ENCODE measurements at places on chromosomes 7 and 10. TPM values are rescaled to one million over a fixed set of nuclear protein-coding genes. Genes with fewer than 3 reads are reported as not detected.

- H3K27ac ChIP-seq, result no peak overlapping the region
- H3K4me3 ChIP-seq, result no peak overlapping the region
- no peak for DNase-seq
- no peaks in the 10 kb centered on the region for H3K27me3 ChIP-seq
- H3K36me3 ChIP-seq, result no peaks in the 10 kb centered on the region
- no peaks in the 10 kb centered on the region for H3K4me1 ChIP-seq
These were observed 48.1 kb upstream of the GLCCI1 start for GRCh38 chr7:7920481-7920880.

GRCh38 chr7:3037259-3037658 lies 6.4 kb downstream of the CARD11 start:
- DNase-seq, result no peak
- H3K27ac ChIP-seq, result no peak overlapping the region
- H3K4me1 ChIP-seq, result no peaks in the 10 kb centered on the region
- no peak overlapping the region for H3K4me3 ChIP-seq
- H3K27me3 ChIP-seq, result no peaks in the 10 kb centered on the region

- no peaks in the 10 kb centered on the region for H3K4me1 ChIP-seq
- H3K4me3 ChIP-seq, result no peak overlapping the region
- H3K27me3 ChIP-seq, result no peaks in the 10 kb centered on the region
- DNase-seq, result no peak
- no peak overlapping the region for H3K27ac ChIP-seq
These were observed 133.9 kb upstream of the NUPR2 start for GRCh38 chr7:56250135-56250534.

SPDYE11 gene
- not detected for total RNA-seq

TSPAN33 gene
- total RNA-seq, result 22.2 TPM

DNA sequence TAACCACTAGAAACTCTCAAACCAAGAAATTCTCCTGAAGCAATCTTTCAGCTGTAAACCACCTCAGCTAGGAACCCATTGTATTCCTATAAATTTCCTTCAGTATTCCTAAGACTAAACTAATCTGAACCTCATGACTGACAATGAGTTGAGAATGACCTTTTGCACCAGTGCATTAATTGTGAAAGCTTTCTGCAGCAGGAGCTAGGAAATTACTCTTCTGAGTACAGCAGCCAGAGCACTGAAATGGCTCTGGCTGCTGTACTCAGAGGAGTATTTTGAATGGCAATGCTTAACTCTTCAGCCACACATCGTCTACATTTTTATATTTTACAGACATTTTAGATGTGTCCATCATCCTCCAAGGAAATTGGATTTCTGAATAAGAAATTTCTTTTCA lies 109.7 kb downstream of the PCDH15 start:
- no peaks in the 10 kb centered on the region for H3K27me3 ChIP-seq
- H3K4me1 ChIP-seq, result no peaks in the 10 kb centered on the region
- DNase-seq, result no peak

- no peaks in the 10 kb centered on the region for H3K27me3 ChIP-seq
- no peak for DNase-seq
- no peak overlapping the region for H3K4me3 ChIP-seq
These were observed 138.4 kb downstream of the MDFIC start for GRCh38 chr7:115060095-115060870.

LIPN gene
- total RNA-seq, result not detected

DNA sequence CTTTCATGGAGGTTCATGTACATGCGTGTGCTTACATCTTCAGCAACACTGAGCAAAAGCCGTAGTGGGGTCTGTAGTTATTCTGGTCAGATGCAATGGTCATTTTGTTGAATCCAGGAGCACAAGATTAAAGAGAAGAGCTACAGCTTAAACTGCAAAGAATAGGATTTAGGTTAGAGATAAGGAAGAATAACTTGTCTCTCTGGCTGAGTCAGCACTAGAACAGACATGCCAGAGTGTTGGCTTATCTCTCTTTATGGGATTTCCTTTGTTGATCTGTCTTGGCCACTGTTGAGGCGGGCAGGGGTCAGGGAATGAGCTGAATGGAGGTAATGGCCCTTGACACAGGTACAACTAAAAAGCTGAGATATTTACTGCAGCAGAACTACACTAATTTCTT lies 473.5 kb downstream of the CCSER2 start:
- H3K27ac ChIP-seq, result no peak overlapping the region
- DNase-seq, result no peak
- peaks cover 34% of the 10 kb centered on the region for H3K27me3 ChIP-seq
- no peaks in the 10 kb centered on the region for H3K36me3 ChIP-seq
- H3K4me1 ChIP-seq, result no peaks in the 10 kb centered on the region

DNA sequence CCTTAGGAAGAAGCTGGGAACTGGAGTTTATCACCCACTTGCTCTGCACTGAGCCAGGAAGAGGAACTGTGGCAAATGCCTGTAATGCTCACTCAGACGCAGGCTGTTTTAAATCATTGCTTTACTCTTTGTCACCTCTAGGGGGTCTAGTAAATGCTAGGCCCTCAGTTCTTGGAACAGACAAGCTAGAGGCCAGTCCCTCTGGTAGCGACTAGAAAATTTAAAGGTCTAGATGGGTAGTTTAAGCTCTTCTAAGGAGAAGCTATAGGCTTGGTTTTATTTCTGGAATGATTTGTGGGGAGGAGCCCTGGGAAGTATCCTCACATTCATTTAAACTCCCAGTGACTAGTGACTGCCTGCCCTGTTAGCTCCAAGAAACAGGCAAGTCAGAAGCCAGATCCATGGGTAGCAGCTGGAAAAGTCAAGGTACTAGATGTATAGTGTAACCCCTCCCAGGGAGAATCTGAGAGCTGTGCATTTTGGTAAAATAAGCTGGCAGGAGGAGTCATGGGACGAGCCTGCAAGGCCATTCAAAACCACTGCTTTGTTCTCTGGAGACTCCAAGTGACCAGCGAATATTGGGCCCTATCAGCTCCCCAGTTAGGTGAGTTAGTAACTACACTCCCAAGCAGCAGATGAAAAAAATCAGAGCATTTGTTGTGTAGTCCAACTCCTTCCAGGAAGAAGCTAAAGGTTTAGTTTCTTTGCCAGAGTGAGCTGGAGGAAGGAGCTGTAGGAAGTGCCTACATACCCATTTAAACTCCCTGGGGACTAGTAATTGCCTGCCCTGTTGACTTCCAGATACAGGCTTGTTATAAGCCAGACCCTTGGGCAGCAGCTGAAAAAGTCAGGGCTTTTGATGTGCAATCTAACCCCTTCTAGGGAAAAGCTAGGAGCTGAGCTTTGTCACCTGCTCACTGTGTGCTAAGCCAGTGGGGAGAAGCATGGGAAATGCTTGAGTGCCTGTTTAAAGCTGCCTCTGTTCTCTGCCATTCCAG lies 68.9 kb downstream of the DYNC1I1 start:
- no peak overlapping the region for H3K4me3 ChIP-seq
- H3K4me1 ChIP-seq, result no peaks in the 10 kb centered on the region
- H3K36me3 ChIP-seq, result no peaks in the 10 kb centered on the region
- peak; percentile 8 for DNase-seq
- H3K27ac ChIP-seq, result no peak overlapping the region

MKX gene
- 27.5 TPM for total RNA-seq

DNA sequence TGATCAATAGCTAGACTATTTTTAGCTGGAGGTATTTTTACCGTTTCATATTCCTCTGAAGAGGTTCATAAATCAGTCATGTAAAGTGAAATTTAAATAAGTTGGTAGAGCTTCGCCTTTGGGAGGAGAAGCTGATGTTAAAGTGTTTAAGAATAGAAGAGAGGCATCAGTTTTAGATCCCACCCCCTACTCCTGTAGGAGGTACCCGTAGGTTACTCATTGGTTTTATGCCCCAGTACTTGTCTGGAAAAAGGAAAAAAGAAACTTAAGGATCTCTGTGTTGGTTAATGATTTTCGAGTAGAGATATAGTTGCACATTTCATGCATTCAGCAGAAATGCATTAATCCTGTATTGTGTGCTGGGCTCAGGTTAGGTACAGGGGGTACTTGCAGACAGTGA lies 8.7 kb downstream of the ZNF365 start:
- no peak for DNase-seq
- H3K36me3 ChIP-seq, result no peaks in the 10 kb centered on the region
- H3K4me1 ChIP-seq, result peaks cover 83% of the 10 kb centered on the region
- H3K27ac ChIP-seq, result no peak overlapping the region
- no peaks in the 10 kb centered on the region for H3K27me3 ChIP-seq
- H3K4me3 ChIP-seq, result no peak overlapping the region

DNA sequence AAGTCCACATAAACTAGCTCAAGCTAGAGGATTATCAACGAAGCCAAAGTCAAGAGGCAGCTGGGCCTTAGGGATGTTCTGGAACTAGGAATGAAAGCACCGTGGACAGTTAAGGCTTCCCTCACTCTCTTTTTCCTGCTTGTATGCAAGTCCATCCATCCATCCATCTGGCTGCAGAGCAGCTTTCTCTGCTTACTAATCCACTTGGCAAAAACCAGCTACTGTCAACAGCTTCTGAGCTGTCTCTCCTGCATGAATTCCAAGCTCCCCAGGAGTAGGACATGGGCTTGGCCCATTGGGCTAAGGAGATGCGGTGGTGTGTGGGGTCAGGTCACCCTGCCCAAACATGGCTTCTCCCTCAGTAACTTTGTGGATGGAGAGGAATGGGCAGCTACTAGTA lies 66.2 kb downstream of the NAMPT start:
- no peaks in the 10 kb centered on the region for H3K36me3 ChIP-seq
- H3K27me3 ChIP-seq, result no peaks in the 10 kb centered on the region
- peaks cover 24% of the 10 kb centered on the region for H3K4me1 ChIP-seq
- no peak overlapping the region for H3K27ac ChIP-seq

CLDN15 gene
- total RNA-seq, result 16.9 TPM

DNA sequence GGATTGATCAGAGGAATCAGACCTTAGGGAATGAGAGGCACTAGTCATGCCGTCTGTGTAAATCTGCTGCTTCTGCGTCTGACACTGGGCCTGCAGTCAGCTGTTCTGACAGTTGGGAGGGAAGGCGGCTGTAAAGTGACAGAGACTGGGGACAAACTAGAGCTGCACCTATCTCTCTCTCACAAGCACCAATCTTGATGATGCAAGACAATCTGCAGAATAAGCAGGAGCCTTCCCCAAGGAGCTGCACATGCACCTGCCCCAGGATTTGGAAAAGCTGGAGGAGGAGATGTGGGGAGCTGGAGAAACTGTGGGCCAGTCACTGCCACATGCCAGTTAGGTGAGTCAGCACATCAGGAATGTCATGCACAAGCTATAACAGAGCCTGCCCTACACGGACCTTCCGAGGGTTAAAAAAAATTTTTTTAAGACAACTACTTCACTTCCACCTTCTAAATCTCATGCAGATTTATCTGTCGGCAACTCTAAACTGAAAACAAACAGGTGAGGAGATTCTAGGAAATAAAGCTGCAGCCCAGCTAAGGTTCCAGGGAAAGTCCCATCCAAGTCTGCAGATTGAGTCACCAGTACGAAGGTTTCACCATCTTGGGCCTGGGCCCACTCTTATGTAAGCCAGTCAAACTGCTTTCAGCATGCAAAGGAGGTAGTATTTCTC lies 39.2 kb downstream of the ENO4 start:
- H3K4me3 ChIP-seq, result no peak overlapping the region
- peak overlapping the region; percentile 36 for H3K27ac ChIP-seq
- H3K4me1 ChIP-seq, result peaks cover 21% of the 10 kb centered on the region
- peaks cover 27% of the 10 kb centered on the region for H3K36me3 ChIP-seq

ABCB1 gene
- 1.8 TPM for total RNA-seq

DNA sequence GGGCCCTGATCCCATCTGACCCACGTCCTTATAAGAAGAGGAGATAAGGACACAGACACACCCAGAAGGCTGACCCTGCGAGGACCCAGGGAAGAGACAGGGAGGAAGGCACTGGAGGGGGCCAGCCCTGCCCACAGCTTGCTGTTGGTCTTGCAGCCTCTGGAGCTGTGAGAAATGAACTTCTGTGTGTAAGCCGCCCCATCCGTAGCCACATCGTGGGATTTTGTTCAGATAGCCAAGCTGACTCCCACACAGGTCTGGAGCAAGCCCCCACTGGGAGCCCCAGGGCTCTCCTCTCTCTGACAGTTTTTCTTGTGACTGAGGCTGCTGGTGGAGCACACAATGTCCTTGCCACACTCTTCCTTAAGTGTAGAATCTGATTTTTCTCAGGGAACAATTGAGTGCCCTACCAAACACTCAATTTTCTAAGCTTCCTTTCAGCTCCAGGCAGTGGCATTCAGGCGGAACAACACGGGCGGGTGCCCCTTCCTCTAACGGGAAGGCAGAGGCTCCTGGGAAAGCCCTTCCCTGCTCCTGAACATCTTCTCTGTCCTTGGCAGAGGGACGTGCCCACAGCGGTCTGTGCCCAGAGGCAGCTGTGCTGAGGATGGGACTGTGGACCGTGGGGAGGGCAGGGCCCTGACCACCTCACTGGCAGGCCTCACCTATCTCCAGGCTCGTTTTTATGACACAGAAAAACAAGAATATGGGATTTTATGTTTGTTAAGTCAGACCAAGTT lies 160.6 kb upstream of the SHH start:
- no peaks in the 10 kb centered on the region for H3K4me1 ChIP-seq
- DNase-seq, result no peak
- H3K36me3 ChIP-seq, result no peaks in the 10 kb centered on the region
- no peaks in the 10 kb centered on the region for H3K27me3 ChIP-seq
- H3K4me3 ChIP-seq, result no peak overlapping the region
- H3K27ac ChIP-seq, result no peak overlapping the region

ITGB8 gene
- 2.4 TPM for total RNA-seq
